Activated CD8-positive, alpha-beta memory T cell treated with anti-CD3 and anti-CD28 coated beads for 36 hours (primary cell): ENCODE measurements at places on chromosomes 16 and 17. TPM values are rescaled to one million over a fixed set of nuclear protein-coding genes. Genes with fewer than 3 reads are reported as not detected.

TBC1D3C gene
- 2.3 TPM for total RNA-seq

KCNJ18 gene
- total RNA-seq = not detected

AATK gene
- total RNA-seq = 0.38 TPM

JPT2 gene
- total RNA-seq = 101 TPM
